Non-pigmented ciliary epithelial cell (primary cell): ENCODE measurements at places on chromosomes 6 and 20.

DNA sequence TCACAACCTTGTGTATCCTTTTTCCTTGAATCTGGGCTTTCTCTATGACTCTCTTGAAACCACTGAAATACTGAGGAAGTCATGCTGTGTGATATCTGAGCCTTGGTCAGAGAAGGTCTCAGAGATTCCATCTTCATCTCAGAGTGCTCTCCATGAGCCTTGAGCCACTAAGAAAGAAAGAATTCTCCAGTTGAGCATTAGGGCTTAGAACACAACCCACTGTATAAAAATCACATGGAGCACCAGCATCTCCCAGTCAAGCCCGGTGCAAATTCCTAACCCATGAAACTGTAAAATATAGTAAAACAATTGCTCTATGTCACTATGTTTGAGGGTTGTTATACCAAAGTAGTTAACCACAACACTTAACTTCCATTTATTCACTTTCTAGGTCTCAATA, 181.4 kb downstream of the MOXD1 start:
- DNase-seq = no peak

DNA sequence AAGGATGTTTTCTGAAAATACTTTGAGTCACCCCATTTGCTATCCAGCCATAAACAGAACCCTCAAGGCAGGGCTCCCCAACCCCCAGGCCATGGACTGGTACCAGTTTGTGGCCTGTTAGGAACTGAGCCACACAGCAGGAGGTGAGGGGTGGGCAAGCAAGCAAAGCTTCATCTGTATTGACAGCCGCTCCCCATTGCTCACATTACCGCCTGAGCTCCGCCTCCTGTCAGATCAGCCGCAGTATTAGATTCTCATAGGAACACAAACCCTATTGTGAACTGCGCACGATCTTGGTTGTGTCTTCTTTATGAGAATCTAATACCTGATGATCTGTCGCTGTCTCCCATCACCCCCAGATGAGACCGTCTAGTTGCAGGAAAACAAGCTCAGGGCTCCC, 543.8 kb downstream of the CBLN4 start:
- DNase-seq = no peak

- DNase-seq = no peak
Observed at GRCh38 chr6:150184850-150185731, 42.2 kb downstream of the PPP1R14C start.

DNA sequence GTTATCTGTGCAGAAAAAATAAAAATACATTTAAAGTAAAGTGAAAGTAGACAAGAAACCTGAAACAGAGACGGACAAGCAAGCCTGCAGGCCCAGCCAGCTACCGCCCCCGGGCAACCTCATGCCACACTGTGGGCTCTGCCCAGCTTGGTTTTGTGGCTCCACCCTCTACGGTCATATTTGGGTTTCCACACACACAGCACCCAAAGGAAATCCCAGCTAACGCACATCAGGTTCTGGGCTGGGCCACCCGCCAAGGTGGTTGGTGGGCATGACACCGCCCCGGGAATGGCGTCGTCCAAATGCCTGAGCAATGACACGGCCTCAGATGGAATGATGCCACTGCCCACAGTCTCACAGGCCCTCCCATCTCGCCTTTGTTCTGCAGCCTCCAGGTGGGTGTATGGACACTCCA, 22.9 kb downstream of the FAM110A start:
- DNase-seq = peak; percentile 23

DNA sequence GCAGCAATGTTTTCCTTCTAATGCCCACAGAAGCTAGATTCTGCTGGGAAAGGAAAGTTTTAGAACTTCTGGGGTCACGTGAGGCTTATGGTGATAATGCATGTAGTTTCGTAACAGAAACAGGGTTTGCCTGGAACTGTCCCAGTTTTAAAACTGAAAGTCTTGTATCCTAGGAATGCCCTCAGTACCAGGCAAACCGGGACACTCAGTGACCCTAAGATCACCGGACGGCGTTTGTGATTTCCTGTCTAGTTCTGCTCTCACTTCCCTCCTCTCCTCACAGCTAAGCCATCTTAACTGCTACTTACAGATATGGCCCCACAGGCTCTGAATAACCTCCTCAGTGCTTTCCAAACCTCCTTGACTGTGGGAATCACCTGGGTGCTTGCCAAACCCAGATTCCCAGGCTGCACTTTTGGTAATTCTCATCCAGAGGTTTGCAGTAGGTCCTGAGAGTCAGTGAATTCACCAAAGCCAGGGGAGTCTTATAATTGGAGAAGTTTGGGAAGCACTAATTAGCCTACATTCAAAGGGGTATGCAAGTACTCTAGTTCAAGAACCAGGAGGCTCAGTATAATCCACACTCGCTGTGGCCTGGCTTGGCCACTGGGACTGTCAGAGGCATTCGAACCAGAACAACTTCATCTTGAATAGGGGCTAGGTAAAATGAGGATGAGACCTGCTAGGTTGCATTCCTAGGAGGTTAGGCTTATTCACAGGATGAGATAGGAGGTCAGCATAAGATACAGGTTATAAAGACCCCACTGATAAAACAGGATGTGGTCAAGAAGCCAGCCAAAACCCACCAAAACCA, 231.6 kb upstream of the MYLIP start:
- DNase-seq = no peak

DNA sequence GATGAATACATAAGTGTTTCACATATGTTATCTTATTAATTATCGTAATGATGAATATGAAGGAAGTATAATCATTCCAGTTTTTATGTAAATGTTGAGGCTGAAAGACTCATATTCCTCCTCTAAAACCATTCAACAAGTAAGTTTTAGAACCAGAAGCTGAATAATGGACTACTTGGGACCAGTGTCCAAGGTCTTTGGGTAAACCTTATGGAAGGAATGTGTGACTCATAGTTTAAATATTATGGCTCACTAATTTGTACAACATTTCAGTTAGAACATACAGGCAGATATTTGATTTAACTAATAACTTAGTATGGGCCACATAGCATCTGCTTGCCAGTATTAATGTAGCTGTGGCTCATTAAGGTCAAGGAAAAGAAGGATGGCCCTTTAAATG, 209.6 kb downstream of the TFAP2B start:
- peak; percentile 47 for DNase-seq

GRCh38 chr20:23754731-23755130, 4.0 kb upstream of the CST1 start:
- DNase-seq = no peak

DNA sequence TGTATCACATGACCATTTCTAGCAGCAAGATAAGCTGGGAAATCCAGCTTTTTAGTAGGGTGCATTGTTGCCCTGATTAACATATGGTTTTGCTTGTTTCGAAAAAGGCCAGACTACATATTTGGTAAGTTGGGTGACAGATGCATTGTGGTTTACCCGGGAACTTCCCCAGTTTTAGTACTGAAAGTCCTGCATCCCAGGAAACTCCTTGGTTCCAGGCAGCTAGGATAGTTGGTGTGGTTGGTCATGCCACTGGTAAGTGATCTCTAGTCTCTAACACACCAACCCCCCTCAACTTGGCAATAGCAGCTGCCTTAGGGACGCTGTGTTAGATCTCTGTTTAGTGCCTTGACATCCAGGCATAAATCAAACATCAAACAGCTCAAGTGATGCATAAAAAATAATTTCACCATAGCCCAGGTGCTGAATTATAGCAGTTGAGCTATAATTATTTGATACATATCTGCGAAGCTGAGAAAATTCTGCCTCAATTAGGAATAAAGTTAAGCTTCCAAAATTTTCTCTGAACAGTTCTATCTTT, 216.5 kb downstream of the TFAP2C start:
- no peak for DNase-seq

GRCh38 chr6:142953373-142954273, 8.6 kb upstream of the HIVEP2 start:
- no peak for DNase-seq

- DNase-seq = no peak
Observed at GRCh38 chr6:72689107-72689954, 67.5 kb downstream of the KCNQ5 start.

- DNase-seq = no peak
Observed at GRCh38 chr6:30554962-30555815, 1.1 kb downstream of the GNL1 start.

- no peak for DNase-seq
Observed at GRCh38 chr6:128024046-128024445, 123.2 kb upstream of the THEMIS start.

GRCh38 chr6:170470734-170471133, 82.4 kb downstream of the PSMB1 start:
- no peak for DNase-seq

- no peak for DNase-seq
Observed at GRCh38 chr6:111767752-111768430, 105.4 kb downstream of the FYN start.

DNA sequence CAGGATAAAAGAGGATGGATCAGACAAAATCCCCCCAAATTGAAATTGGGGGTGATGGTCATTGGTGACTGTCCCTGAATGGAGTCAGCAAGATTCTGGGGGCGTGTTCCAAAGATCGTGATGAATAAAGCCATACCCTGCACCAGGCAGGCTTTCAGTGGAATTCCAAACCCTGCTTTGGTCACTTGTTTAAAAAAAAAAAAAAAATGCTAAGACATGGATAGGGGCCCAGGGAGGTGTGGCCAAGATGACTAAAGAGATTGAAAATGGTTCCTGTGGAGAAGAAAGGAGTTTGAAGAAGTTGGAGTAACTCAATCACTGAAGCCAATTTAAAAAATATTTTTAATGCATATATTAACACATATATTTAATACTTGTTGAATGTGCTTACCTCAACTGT, 161.4 kb upstream of the KCNG1 start:
- no peak for DNase-seq

DNA sequence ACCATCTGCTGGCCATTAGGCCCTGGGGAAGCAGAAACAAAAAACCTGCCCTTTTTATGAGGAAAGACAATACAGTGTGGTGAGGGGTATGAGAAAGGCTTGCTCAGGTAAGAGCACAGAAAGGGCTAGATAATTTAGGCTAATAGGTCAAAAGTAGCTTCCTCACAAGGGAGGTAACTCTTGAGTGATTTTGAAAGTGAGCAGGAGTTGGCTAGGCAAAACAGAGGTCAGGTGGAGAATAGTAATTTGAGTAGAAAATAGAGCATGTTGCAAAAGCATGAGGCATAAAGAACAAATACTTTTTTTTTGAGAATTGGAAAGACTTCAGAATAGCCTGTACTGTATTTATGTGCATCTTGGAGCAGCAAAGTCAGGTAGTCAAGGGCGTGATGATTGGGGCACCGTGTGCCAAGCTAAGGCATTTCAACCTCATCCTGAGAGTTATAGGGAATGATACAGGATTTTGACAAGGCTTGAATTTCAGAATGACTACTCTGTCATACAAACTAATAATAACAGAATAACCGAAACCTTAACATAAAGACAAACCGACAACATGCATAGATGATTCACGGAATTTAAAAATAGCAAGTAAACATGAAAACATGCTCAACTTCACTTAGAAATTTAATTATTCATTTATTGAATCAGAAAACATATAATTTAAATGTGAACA, 123.0 kb upstream of the ENPP5 start:
- no peak for DNase-seq

- no peak for DNase-seq
Observed at GRCh38 chr20:7798176-7798575, 142.1 kb downstream of the HAO1 start.

- no peak for DNase-seq
Observed at GRCh38 chr6:162940426-162940825, 212.7 kb downstream of the PACRG start.

- DNase-seq = peak; percentile 8
Observed at GRCh38 chr6:49849213-49849907, 17.0 kb downstream of the CRISP1 start.

GRCh38 chr6:18155864-18156421, 721 bp downstream of the KDM1B start:
- no peak for DNase-seq

GRCh38 chr20:34199183-34199582, 42.0 kb upstream of the ASIP start:
- no peak for DNase-seq

GRCh38 chr6:18359237-18359885, 27.8 kb upstream of the RNF144B start:
- no peak for DNase-seq

DNA sequence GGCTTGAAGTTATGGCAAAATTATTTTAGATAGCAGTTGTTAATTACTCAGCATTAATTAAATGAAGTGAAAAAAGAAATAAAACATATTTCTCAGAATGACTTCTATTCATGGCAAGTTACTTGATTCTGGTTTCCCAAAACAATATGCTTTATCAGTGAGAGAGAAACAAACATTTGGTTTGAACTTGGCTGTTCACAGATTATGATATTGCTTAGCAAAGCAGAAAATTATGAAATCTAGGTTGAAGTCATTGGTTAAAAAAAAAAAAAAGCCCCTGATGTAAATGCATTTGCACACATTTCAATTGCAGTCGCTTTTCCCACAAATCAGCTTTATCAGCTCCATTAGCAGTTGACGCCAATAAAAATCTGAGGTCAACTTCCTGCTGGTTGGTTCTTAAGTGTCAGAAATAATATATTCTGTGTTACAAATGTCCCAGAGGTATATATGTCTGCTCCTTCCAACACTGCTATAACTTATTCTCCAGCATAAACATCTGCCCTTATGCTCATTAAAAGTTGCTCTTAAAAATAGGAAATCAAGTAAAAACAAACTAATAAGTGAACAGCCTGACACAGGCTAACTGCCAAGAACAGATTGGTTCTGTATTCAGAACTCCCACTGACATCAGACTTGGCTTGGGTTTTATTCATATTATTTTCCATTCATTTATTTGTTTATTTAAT, 275.4 kb downstream of the PHF3 start:
- DNase-seq = no peak

DNA sequence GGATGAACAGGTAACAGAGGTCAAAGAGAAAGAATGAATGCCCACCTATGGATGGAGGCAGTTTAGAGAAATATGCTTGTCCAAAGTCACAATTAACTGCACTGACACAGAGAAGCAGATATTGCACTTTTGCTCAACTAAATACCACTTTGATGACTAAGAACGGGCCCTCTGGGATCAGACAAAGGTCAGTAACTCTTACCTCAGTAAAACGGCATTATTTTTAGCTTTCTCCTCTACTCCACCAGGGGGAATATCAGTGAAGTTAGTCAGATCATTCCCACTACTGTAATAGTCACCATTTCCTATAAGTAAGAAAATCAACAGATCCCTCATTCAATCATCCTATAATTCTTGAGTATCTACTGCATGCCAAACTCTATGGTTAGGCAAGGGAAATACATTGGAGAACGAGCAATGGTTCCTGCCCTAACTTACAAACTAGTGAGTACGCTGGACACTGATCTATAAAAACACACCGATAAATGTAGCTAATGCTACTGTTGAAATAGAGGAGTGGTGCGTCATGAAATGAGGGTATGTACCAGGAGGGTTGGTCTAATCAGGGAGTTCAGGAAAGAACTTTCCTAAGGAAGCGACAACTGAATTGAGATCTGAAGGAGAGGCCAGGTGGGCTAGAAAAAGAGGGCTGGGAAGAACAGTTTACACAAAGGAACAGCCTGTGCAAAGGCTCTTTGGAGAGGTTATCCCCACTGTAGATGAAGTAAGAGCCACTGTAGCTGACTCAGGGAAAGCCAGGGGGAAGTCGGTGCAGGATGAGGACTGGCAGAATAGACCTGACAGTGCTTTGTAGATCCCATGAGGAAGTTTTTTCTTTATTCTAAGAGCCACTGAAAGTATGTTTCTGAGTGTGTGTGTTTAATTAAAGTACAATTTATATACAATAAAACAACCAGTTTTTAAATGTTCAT, 9.2 kb downstream of the ECI2 start:
- DNase-seq = peak; percentile 85
